ENCODE measurements at places on chromosomes 6 and 20. TPM values are rescaled to one million over a fixed set of nuclear protein-coding genes. Genes with fewer than 3 reads are reported as not detected.

DNA sequence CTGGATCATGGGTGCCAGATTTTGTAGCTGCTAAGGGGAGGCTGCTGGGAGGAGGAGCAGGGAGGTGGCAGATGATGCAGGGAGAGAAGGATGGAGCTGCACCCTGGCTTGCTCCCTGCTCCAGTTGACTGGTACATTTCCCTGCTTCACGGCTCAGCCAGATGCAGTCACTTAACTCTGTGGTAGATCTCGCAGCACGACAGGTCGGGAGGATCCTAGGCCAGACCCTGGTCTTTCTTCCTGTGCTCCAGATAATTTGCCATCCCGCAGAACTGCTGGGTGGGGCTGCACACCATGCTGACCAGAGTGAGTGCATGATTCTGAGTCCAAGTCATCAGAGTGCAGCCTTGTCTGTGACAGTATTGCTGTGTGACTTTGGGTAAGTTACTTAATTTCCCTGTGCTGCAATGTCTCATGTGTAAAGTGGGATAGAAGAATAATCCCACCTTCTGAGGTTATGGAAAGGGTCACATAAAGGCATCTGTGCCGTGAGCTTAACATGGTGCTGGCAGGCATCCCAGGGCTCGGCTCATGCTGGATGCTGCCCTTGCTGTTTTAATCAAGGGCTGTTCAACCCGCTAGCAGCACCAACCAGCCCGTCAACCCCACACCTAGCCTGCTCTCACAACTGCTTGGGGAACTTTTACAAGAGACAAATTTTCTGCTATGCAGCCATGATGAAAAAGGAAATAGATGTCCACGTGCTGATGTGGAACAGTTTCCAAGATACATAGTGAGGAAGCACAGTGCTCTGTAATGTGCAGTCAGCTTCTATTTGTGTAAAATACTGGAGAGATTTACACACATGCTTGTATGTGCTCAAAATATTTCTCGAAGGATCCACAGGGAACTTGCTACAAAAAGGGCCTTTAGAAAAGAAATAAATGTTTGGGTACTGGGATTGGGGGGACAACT, 257.9 kb downstream of the CDH26 start:
- no peak for DNase-seq

GRCh38 chr20:48642105-48642880, 185.5 kb downstream of the PREX1 start:
- no peak for DNase-seq

The CCM2L gene
- polyA plus RNA-seq, result not detected

DNA sequence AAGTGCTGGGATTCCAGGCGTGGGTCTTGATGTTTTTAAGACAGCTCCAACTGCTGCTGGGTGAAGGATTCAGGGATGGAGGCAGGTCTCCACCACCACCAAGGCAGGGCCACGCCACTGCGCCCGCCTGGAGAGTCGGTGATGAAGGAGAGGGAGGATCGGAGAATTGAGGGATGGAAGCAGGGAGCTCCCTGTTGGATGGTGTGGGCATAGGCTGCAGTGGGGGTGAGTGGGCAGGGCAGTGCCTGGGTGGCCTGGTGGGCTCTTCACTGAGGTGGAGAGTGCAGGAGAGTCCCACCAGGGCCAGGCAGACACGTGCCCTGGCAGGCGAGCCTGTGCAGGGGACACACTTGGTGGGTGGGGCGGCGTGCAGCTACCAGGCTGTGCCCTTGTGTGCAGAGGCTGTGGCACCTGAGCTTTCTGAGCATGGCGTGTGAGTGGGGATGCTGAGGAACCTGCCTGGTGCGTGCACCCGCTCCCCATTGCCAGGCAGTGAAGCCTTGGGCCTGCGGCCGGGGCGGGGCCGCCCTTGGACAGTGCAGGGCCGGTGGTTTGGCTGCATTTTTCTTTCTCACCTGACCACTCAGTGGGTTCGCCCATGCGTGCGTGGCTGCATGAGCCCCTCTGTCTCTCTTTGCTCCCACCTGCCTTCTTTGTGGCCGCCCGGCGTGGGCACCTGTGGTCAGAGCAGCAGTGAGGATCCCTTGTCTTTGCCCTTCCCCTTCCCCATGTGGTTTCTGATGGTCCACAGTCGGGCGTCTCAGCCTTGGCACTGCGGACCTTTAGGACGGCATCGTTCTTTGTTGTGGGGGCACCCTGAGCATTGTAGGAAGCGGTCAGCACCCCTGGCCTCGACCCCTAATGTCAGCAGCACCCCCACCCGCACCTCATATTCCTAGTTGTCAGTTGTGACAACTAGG, 11.3 kb downstream of the RBM38 start:
- DNase-seq, result no peak

DNA sequence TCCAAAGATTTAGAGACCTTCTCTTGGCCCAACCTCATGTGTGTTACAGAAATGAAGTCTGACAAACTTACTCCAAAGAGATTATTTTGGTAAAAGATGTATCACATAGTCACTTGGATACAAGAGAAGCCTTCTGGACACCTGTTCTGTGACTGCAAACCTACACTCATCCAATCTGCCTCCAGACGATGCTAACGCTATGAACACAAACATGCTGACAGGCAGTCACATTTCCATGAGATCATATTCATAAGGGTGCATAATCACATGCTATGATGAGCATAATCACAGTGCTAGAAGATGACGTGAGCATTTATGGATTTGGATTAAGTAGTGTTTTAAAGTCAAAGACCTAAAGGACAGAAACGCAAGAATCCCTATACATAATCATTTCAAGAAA, 340.2 kb downstream of the HACE1 start:
- DNase-seq, result no peak

DNA sequence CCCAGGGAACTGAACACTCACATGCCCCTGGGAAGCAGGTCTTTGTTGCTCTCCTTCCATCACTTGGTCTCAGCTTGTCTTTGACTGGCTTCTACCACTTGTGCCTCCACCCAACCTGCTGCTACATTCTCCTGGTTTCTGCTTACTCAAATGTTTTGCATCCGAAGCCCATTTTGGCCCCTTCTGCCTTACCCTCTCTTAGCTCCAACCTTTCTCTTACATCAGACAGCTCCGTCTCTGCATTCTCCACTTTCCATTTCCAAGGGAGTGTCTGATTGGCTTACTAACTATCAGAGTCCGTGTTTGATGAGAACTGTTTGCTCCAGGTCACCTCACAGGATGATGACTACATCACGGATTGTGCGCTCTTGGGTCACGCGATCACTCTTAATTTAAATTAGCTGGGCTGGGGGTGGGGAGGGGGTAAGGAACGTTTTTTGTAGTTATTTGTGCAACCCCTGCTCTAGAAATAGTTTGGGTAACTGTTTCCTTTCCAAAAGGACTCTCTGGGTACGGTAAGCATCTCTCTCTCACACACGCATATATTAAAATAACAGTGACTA, 844 bp upstream of the ABRACL start:
- peak; percentile 11 for DNase-seq

- no peak for DNase-seq
Observed at GRCh38 chr6:33160728-33161344, 31.4 kb downstream of the COL11A2 start.

DNA sequence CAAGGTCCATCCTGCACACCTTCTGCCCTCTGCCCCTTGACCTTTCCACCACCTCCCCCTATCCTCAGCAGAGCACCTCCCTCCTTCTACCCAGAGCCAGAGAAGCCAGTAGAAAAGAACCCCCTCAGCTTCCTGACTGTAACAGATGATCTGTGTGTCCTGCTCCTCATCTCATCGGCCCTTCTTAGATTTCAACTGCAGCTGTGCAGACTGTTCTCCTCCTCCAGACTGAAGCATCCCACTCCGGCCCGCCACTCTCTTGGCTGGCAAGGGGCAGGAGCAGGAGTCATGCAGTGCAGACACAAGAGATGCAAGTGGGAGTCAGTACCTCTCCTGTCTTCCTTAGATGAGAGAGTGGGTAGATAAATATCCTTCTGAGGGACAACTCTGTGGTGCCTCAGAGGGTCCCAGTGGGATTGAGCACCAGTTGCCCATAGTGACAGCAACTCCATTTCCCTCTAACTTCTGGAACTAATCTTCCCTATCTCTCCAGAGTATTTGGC, 163.5 kb upstream of the MLN start:
- no peak for DNase-seq

- DNase-seq, result no peak
Observed at GRCh38 chr20:23136893-23137745, 51.0 kb upstream of the CD93 start.

DNA sequence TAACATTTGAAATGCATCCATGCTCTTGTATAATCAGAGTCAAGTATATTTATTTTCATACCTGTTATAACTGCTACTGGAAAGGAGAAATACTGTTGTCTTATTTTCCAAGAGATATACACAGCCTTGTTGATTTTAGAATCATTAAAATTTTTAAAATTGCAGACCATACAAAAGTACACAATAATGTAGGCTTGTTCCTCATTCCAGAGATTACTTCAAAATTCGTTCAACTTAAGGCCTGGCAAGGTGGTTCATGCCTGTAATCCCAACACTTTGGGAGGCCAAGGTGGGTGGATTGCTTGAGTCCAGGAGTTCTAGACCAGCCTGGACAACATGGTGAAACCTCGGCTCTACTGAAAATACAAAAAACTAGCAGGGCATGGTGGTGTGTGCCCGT, 6.1 kb downstream of the RNF114 start:
- DNase-seq, result no peak

DNA sequence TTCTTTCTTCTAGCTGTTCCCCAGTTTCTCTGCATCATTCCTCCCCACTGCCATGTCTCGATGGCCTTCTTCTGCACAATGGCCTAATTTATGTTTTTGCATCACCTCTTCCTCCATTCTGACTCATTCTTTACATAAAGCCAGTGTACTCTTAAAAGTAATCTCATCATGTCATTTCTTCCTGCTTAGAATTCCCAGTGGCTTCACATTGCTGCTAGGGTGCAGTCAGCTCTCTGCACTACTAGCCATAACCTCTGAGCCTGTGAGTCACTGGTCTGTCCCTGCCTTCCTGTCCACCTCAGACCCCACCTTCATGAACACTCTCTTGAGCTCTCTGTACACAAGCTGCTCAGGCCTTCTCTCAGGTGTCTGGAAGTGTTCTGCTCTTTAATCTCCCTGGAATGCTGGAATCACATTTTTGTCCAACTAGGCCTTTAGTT, 24.1 kb upstream of the TRIM27 start:
- no peak for DNase-seq

The EDEM2 gene
- polyA plus RNA-seq, result 62.2 TPM

DNA sequence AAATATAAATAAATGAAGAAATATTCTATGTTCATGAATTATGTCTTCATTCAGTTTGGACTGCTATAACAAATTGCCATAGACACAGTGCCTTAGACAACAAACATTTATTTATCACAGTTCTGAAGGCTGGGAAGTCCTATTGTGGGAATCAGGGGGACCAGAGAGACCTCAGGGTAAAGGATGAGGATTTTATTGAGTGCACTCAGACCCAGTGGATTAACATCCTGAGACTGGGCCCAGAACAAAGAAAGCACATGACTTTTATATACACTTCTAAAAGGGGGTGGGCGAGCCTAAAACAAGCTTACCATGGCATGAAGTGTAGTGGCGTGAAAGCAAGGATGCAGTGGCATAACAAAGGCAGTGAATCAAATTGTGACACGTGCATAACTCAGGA, 26.9 kb upstream of the CBLN4 start:
- DNase-seq, result no peak

- DNase-seq, result no peak
Observed at GRCh38 chr6:151494235-151494935, 568 bp downstream of the CCDC170 start.

The CYP39A1 gene
- not detected for polyA plus RNA-seq

- DNase-seq, result no peak
Observed at GRCh38 chr6:36888654-36889481, 3.1 kb downstream of the C6orf89 start.

- DNase-seq, result no peak
Observed at GRCh38 chr6:43936476-43936875, 166.5 kb downstream of the VEGFA start.
